ENCODE measurements at places on chromosomes 3 and 15.

- DNase-seq: no peak
These were observed 5.8 kb downstream of the B2M start for GRCh38 chr15:44716983-44717602.

DNA sequence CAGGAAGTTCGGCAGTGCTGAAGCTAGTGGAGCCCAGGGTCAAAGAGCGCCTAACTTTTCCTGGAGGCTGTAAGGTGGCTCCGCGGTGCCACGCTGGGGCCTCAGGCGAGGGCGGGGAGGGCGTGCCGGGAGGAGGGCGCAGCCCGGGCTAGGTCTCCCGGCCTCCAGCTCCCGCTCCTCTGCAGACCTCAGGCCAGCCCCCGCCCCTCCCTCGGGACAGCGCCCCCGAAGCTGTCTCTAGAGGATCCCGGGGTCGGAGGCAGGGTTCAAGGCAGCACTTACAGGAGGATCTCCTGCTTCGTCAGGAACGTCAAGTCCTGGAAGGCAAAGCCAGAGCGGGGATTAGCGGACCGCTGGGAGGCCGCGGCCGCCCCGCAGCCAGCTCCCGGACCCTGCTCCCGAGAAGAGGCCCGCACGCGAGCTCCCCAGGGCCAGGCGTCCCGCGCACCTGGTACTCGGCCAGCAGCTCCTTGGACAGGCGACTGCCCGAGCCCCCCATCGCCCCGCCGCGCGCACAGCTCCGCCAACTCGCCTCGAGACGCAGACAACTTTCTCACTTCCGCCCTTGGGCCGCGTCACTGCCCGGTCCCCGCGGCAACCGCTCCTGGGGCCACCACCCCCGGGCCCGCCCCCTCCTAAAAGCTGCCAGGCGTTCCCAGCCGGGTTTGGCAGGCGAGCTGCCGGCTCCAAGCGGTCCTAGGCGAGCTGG lies at the start of gene CIB1:
Gene CIB1 (minus strand): TSS at position 555 of the 709 bp plus-strand sequence. CDS start 56 bp downstream, at position 499.
- peak; percentile 97 for DNase-seq

DNA sequence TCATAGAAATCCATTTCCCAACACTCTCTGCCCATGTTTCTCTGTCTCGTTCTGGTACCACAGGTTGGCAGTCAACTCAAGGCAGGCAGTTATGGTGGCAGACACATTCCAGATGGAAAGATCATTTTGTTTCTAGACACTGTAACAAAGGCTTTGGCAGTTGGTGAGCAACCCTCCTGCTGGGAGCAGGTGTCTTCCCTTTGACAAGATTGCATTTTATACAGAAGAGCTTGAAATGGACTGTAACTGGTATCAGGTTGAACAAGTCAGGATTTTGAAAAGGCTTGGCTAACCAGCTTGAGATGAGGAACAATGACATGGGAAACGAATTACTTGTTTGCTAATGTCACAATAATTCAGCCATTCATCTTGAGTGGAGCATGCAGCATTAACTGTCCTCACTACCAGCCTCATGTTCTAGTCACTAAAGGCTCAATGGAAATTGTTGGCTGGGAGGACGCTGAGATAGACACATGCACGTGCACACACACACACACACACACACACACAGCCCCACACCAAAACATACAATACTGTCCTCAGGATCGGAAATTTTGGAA lies 170.0 kb downstream of the SEMA6D start:
- no peak for DNase-seq

GRCh38 chr15:101784644-101785043 lies 18.7 kb upstream of the OR4F6 start:
- no peak for DNase-seq

- DNase-seq: no peak
These were observed 209.2 kb upstream of the TOPAZ1 start for GRCh38 chr3:44032487-44032886.

DNA sequence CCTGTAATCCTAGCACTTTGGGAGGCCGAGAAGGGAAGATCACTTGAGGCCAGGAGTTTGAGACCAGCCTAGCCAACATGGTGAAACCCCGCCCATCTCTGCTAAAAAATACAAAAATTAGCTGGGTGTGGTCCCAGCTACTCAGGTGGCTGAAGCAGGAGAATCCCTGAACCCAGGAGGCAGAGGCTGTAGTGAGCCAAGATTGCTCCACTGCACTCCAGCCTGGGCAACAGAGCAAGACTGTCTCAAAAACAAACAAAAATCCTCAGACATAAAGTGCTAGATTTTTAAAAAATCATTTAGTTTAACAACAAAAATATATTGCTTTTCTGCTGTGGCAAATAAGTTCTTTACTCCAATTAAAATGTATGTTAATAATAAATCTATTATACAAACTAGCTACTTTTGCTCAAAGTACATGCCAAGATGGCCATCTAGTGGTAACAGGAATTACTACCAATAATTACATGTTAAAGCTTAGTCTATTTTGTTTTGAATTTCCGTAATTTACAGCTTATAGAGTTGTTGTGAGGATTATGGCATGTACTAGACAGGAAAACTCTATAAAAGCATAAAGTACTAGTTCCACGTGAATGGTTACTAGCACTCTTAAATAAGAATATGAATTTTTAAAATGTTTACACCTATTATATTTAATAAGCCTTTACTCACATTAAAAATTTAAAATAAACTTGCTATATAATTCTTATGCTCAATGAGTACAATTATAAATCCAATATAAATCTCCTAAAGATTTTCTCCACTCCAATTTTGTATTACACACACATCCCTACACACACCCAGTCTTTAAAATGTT lies 39.0 kb downstream of the GABPB1 start:
- DNase-seq: no peak

GRCh38 chr15:78148392-78149067 lies 632 bp upstream of the IDH3A start:
- no peak for DNase-seq

GRCh38 chr3:11548721-11549131 lies 95.0 kb downstream of the VGLL4 start:
- DNase-seq: no peak

- no peak for DNase-seq
These were observed 161.5 kb upstream of the PFN2 start for GRCh38 chr3:150132101-150132749.

DNA sequence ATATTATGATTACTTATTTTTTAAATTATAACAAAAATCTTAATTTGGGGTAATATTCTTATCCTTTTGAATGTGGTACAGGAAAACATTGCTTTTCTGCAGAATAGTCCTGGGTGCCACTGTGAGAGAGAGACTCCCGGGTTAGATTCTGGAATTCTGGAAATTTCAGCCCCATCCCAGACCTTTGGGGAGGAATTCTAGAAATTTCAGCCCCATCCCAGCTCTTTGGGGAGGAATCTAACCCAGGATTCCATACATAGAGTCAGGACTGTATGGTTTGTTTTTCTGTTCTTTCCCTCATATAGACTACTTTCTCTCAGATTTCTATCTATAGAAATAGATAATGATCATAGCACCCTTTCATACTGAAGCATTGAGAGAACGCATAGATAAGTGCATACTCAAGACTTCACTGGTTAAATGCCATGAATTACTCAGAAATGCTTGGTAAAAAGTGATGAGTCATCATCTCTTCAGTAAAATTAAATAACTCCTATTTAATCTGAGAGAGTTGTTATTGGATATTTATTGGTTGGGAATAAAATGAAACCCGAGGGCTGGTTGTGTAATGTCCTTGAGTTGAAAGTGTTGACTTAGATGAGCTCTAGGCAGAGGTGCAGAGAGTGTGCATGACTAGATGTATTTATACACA lies 8.3 kb downstream of the EIF2AK4 start:
- no peak for DNase-seq

- no peak for DNase-seq
These were observed 4.9 kb downstream of the HDAC11 start for GRCh38 chr3:13484851-13485590.

- DNase-seq: no peak
These were observed 13.8 kb downstream of the MEIS2 start for GRCh38 chr15:37086521-37086920.

DNA sequence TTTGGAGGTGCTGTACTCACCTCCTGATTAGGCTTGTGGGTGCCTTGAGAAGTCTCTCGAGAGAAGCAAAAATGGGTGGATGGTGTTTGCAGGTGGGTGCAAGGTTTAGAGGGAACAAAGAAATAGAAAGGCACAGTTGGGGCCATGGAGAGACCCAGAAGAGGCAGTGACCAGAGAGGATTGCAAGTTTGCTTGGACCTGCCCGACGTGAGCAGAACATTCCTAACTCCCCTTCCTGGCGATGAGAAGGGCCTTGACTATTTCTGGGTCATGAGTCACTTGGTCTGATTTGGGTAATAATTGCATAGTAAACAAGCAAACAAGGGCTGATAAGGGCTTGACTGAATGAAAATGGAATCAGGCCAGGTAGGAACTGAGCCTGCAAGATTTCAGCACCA lies 7.0 kb upstream of the CTSH start:
- no peak for DNase-seq

DNA sequence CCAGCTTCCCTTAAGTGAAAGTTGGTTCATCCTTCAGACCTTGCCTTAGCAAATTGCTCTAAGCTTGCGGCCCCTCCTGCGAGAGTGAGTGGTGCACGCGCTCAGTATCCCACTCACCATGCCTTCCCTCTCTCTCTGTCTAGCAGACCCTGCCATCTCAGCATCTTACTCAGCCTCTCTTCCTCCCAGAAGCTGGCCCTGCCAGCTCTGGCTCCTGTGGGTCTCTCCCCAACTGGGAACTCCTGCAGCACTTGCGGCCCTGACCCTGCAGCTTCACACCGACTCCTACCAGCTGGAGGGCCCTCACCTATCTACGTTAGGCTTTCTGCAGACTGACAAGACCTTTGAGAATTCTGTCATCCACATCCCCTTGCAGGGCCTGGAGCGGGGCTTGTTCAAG lies 286.1 kb upstream of the TLE3 start:
- DNase-seq: no peak

DNA sequence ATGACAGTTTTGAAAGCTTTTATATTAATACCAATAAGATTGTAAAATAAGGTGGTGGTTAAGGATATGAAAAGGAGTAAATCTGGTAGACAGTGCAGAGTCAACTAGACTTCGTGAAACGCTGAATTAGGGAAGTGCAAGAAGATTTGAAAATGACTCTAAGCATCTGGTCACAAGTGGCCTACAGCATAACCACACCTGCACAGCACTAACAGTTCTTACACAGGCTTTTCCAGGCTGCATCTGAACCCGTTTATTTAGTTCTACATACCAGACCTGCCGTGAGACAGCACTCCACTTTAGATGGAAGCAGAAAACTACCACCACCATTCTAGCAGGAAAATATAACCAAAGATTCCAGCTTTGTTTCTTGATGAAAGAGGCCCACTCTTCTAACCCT lies 1.9 kb downstream of the DMXL2 start:
- DNase-seq: no peak

- no peak for DNase-seq
These were observed 73.8 kb downstream of the MB21D2 start for GRCh38 chr3:192843723-192844485.

DNA sequence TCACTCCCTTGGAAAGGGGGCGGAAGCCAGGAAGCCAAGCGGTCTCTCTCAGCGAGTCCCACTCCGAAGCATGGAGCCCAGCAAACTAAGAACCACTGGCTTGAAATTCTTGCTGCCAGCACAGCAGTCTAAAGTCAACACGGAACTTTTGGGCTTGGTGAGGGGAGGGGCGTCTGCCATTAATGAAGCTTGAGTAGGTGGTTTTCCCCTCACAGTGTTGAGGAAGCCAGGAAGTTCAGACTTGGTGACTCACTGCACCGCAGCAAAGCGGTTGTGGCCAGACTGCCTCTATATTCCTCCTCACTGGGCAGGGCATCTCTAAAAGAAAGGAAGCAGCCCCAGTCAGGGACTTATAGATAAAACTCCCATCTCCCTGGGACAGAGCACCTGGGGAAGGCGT lies 665.4 kb upstream of the CBLB start:
- peak; percentile 15 for DNase-seq

DNA sequence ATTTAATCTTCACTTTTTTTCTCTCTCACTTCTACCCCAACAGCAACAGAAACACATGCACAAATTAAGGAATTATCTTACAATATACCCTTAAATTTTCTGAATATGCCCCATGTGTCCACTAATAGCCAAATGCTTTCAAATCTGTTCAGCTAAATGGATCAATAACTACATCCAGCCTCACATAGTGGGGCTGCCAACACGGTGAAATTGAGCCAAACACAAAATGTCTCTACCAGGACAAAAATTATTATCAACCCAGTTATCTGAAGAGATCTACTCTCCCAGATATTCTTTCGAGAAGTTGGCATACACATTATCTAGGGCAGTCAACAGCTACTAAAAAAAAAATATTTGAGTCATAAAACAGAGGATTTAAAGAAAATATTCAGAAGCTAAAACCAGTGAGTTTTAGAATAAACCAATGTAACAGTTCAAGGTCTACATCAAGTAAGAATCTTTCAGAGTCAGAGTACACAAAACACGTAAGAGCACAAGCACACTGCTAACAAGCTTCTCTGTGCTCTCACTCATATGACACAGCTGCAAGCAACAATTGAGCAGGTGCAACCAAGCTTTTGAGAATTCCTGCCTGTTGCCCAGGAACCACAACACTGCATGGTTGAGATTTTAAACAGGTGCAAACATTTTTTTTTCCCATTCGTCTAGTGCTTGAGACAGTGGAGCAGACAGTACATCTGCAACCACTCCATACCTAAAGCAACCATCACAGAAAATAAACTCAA lies 247.7 kb downstream of the ZBTB20 start:
- no peak for DNase-seq

- DNase-seq: no peak
These were observed 8.6 kb upstream of the IL20RB start for GRCh38 chr3:136949146-136949545.

GRCh38 chr3:67018105-67018788 lies 20.1 kb downstream of the KBTBD8 start:
- no peak for DNase-seq

DNA sequence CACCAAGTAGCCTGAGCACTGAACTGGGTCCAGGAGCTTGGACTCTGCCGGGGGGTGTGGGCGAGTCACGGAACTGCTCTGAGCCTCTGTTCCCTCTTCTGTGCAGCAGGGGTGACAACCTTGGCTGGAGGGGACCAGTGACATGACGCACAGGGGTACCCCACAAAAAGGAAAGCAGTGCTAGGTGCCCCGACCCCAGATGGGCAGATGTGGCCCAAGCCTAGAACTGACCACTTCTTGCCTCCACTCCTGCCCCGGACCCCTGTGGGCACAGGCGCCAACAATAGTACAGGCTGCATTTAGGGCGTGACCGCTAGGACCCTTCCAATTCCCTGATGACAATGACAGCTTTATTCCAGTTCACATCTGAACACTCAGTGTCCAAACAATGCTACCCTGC lies 255.9 kb upstream of the LYSMD4 start:
- no peak for DNase-seq

DNA sequence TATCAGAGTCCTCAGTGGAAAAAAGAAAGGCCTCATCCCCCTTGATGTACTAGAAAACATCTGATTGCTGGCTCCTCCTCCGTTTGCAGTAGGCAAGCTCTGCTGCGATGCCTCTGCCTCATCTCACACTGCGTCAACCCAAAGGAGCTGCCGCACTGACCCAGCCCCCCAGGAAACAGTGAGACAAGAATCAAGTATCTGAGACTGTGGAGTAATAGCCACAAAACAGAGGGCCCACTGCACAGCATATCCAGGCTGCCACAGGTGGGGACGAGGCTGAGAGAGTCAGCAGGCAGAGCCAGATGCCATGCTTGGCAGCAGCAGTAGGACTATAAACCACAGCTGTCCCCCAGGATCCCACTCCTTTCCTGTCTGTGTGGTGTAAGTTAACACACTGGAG lies 165.9 kb downstream of the STAC start:
- no peak for DNase-seq

Data from stimulated activated naive B cell treated with anti-CD40 and anti-IgM and Interleukin-4, amounts not matched to agents 10 μg/mL and 1 μg/mL and 100 μg/mL, for 72 hours (primary cell).